Fibroblast of gingiva (primary cell): ENCODE measurements at places on chromosomes 16 and 17.

- peak; percentile 48 for DNase-seq
Measured at GRCh38 chr17:16211590-16211989, 3.7 kb downstream of the NCOR1 start.

DNA sequence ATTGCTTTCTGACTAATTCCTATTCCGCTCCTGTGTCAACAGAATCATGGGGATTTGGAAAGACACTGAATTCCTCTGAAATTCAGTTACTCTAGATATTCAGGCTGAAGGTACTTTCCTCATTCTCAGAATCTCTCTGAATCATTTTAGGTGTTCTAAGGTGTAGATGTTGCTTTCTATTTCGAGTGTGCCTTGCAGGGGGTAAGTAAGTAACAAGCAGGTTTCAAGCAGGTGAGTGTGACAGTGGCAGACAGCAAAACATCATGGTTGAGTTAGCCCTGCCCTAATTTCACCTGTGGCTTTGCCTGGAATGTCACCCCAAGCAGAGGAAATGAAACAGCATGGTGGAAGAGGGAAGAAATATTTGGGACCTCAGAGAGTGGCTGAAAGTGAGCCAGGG is 75.1 kb downstream of the SHISA9 start:
- no peak for DNase-seq

- DNase-seq = no peak
Measured at GRCh38 chr17:6430769-6431168, 4.2 kb downstream of the AIPL1 start.

DNA sequence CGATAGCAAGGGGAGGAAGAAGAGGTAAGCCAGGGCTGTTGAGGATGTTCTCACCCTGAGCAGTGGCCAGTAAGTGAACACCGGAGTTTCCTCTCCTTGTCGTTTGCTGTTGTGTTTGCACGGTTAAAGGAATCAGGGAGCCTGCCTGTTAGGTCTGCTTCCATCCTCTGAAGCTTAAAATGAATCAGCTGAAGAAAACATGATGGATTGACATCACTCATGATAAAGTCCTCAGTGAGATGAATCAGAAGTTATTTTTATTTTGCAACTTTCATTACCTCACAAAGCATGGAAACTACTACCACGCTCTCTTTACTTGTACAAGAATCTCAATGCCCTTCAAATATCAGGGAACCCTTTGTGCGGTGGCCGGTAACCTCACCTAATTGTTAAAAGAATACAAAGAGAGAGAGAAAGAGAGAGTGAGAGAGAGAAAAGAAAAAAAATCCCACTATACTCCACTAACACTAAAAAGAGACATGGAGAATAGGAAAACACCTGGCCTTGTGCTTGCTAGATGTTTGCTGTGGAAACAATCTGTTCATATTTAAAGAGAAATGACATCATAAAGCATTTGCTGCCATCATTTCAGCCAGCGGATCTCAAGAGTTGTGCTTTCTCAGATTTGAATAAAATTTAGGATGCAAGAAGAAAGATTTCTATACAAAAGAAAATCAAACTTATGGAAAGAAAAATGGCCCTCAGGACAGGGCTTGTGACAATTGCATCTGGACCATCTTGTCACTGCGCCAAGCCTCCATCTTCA is 441.6 kb upstream of the SALL1 start:
- no peak for DNase-seq

DNA sequence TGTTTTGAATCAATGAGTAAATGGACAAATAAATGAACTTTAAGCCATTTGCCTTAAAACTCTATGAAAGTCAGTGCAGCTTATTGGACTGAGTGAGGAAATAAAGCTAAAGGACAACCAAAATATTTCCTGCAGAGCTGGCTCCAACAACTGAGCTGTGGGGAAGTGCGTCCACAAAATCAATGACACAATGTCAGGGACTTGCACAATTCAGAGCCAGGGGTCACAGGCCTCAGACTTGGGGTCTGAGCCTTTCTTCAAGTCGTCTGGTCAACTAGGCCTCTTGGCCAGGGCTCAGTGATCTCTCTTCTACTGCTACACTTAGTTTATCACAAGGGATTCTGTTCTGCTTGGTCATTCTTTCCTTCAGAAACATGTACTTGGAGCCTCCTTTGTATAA is 26.2 kb upstream of the RHBDL3 start:
- DNase-seq = no peak

- peak; percentile 48 for DNase-seq
Measured at GRCh38 chr16:23516366-23517137, 6.3 kb upstream of the GGA2 start.

- DNase-seq = no peak
Measured at GRCh38 chr17:68963958-68964357, 8.8 kb upstream of the ABCA8 start.
